A549 treated with GW870086 at 1 μM for 4 hours (cell line): ENCODE measurements at places on chromosomes 3 and 15. TPM values are rescaled to one million over a fixed set of nuclear protein-coding genes. Genes with fewer than 3 reads are reported as not detected.

The TERC gene
- not detected in 5 replicates for total RNA-seq

The PLOD2 gene
- 76.2 to 120 TPM (median 111 TPM) in 5 replicates for total RNA-seq

The GP9 gene
- not detected in 5 replicates for total RNA-seq

The CNTN3 gene
- total RNA-seq: not detected in 5 replicates

The DUOXA1 gene
- 0.09 to 0.19 TPM (median 0.11 TPM) in 4 of 5 replicates, not detected in the other for total RNA-seq

The MB21D2 gene
- total RNA-seq: 4.9 to 5.8 TPM (median 5.6 TPM) in 5 replicates

The PLCL2 gene
- 4.8 to 6.4 TPM (median 4.9 TPM) in 5 replicates for total RNA-seq

The PDZRN3 gene
- not detected in 5 replicates for total RNA-seq

The ZNF501 gene
- not detected in 5 replicates for total RNA-seq

The CCDC80 gene
- total RNA-seq: 41.8 to 63.0 TPM (median 60.6 TPM) in 5 replicates

The EPHA3 gene
- not detected in 5 replicates for total RNA-seq

The GABRG3 gene
- 0.15 to 0.81 TPM (median 0.31 TPM) in 4 of 5 replicates, not detected in the other for total RNA-seq

The B3GALNT1 gene
- 0.08 to 0.28 TPM (median 0.15 TPM) in 4 of 5 replicates, not detected in the other for total RNA-seq

The CCDC39 gene
- total RNA-seq: 0.17 TPM in 1 of 5 replicates, not detected in the others

The PAK6 gene
- total RNA-seq: 0.57 to 0.71 TPM (median 0.65 TPM) in 5 replicates

The DUOX2 gene
- total RNA-seq: 0.01 to 0.03 TPM (median 0.03 TPM) in 4 of 5 replicates, not detected in the other

The PLA2G4D gene
- total RNA-seq: 0.03 TPM in 1 of 5 replicates, not detected in the others

The FRMD5 gene
- total RNA-seq: 2.2 to 3.5 TPM (median 2.9 TPM) in 5 replicates

The ANKRD63 gene
- 0.25 to 0.41 TPM (median 0.37 TPM) in 5 replicates for total RNA-seq

The TEX9 gene
- 4.1 to 5.6 TPM (median 4.7 TPM) in 5 replicates for total RNA-seq

The LNP1 gene
- total RNA-seq: 0.66 to 1.3 TPM (median 0.89 TPM) in 5 replicates

The PLS1 gene
- total RNA-seq: 9.1 to 13.0 TPM (median 12.0 TPM) in 5 replicates

The RYR3 gene
- total RNA-seq: 0.01 to 0.23 TPM (median 0.03 TPM) in 4 of 5 replicates, not detected in the other

The CCR9 gene
- not detected in 5 replicates for total RNA-seq

The CFAP92 gene
- not detected in 5 replicates for total RNA-seq

The GMNC gene
- total RNA-seq: not detected in 5 replicates

The IGSF11 gene
- 3.8 to 5.6 TPM (median 4.9 TPM) in 5 replicates for total RNA-seq

The XCR1 gene
- total RNA-seq: not detected in 5 replicates

The BOC gene
- total RNA-seq: 4.4 to 7.1 TPM (median 5.9 TPM) in 5 replicates
